Left colon (tissue), 2 donors: ENCODE measurements at places on chromosomes 7 and 10. TPM values are rescaled to one million over a fixed set of nuclear protein-coding genes. Genes with fewer than 3 reads are reported as not detected.
A peak's percentile ranks its signal among the peaks of the same experiment; 100 is the strongest.

DNA sequence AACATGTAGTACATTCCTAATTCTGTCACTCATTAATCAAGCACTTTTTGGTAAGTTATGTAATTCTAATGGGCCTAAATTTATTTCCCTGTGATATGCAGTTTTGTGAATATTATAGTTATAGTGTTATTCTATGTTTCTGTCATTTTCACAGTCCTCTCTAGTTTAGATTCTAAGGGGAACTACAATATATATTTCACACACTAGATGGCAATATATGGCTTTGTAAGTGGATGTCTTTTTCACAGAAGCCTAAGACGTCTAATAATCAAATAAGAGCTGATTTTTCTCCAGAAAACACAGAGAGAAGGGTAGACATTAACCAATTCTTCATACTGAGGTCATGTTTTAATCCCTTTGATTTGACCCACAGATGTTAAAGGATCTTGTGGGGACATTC is 18.0 kb downstream of the RNLS start:
- no peak for DNase-seq

DNA sequence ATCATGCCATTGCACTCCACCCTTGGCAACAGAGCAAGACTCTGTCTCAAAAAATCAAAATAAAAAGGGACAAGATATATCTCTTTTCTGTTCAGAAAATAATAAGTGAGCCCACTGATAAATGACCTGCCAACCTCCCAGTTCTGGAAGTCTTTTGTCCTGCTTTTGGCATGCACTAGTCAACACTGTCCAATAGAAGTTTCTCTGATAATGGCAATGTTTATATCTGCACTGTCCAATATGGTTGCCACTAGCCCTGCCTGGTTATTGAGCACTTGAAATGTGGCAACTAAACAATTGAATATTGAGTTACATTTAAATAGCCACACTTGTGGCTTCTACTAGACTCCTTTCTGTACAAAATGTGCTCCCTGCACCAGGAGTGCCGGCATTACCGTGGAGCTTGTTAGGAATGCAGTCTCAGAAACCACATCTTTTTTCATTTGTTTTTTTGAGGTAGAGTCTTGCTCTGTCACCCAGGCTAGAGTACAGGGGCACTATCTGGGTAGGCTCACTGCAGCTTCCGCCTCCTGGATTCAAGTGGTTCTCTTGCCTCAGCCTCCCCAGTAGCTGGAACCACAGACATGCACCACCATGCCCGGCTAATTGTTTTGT is 229.7 kb downstream of the CACNB2 start:
- DNase-seq = no peak

- DNase-seq = no peak
Observed at GRCh38 chr7:151346470-151346769, 4.8 kb downstream of the NUB1 start.

DNA sequence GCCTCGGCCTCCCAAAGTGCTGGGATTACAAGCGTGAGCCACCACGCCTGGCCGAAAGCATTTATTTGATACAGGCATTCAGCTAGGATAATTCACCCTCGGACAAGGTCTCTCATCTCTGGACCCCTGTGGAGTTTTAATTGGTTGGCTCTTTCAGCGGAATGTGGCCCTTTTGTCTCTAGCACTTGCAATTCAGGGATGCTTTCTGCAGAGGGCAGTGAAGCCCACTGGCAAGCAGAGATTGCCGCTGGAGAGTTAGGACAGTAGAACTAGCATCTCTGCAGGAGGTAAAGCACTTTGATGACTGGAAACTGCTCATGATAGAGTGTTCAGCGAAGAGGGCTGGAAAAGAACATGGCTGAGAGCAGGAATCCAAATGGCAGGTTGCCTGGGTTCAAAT is 62.0 kb downstream of the SUFU start:
- no peak for DNase-seq

- DNase-seq = no peak
Observed at GRCh38 chr10:85926136-85926535, 440.5 kb downstream of the GRID1 start.

GRCh38 chr10:99235658-99236626 is at the start of gene HPSE2:
Gene HPSE2, minus strand, starts transcription at chr10:99235852.
- no peak for DNase-seq

DNA sequence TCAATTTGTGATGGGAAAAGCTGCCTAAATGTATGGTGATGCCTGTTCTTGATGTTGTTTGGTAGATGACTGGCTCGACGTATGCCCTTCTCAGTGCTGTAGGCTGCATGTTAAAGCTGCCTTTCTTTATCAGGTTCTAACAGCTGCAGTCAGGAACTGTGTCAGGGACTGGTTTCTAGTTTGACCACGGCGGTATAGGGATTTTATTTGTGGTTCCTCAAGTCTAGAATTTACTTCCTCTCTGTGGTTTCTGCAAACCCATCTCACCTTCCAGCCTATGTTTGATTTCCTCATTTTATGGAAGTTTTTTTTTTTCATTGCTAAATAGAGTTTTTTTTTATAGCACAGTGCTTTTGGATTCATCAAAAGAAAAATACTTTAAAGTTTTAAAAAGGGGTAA is 26.5 kb downstream of the LMTK2 start:
- no peak for DNase-seq

GRCh38 chr7:74031403-74032190 is 3.6 kb downstream of the ELN start:
- no peak for DNase-seq

- DNase-seq = no peak
Observed at GRCh38 chr7:26439521-26440232, 148.0 kb downstream of the SNX10 start.

GRCh38 chr7:151689196-151689971 is 169.7 kb upstream of the RHEB start:
- no peak for DNase-seq

DNA sequence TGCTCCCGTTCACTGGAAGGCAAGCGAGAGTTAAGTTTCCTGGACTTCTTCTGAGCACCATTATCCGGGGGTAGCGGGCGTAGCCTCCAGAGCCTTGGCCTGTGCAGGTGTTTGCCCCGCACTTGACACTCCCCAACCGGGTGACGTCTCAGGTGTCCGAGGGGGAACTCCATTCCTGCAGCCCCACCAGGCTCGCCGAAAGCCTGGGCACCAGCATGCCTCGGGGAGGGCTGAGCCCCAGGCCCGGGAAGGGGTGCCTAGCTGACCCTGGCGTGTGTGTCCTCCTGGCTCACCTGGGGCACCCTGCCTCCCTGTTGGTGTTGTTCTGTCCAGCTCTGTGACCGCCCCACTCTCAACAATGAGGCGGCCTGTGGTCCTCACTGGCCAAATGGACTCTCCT is 109.4 kb upstream of the GPR26 start:
- no peak for DNase-seq

GRCh38 chr7:16211402-16211925 is 209.9 kb downstream of the CRPPA start:
- no peak for DNase-seq

DNA sequence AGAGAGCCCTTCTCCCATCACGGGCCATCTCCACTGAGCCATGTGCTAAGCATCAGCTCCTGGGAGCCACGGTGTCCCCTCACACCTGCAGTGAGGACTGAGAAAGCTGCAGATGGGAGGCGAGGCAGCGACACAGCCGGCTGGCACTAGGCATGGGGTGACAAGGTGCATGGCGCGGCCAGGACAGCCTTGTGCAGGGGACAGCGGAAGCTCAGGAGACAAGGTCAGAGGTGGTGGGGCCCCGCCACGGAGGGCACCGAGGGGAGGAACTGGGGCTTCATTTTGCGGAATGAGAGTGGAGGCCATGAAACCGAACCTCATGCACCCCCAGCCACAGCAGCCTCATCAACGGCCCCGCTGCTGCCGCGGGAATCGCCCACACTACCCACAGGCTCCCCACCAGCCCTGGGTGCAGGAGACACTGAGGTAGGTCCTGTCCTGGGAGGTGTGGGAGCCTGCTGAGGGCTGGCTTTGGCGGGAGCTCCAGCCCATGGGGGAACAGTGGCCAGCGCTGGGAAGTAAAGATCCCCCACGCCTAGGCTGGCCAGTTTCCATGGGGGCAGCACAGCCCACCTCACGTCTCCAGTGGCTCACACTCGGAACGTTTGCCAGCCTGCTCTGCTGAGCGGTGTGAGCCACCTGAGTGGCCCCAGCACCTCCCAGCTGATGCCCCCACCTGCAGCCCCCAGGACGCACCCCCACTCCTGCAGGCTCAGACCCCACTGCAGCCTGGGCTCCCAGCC is 71.2 kb upstream of the INSIG1 start:
- no peak for DNase-seq

GRCh38 chr7:45663167-45663921 is 89.2 kb downstream of the ADCY1 start:
- DNase-seq = peak; percentile 53

GRCh38 chr10:12455766-12456165 is 106.4 kb downstream of the CAMK1D start:
- DNase-seq = no peak

- peak; percentile 8 for DNase-seq
Observed at GRCh38 chr10:128029290-128029651, 97.0 kb downstream of the MKI67 start.

AKR1B1 gene
- total RNA-seq = 12.7 TPM

GRM3 gene
- not detected for total RNA-seq

ST8SIA6 gene
- 3.7 TPM for total RNA-seq

LOXL4 gene
- 1.6 TPM for total RNA-seq

ANXA8 gene
- total RNA-seq = not detected

ASB10 gene
- not detected for total RNA-seq

DRGX gene
- total RNA-seq = not detected

PPP1R17 gene
- total RNA-seq = not detected
